ENCODE measurements at places on chromosomes 7 and 10. TPM values are rescaled to one million over a fixed set of nuclear protein-coding genes. Genes with fewer than 3 reads are reported as not detected.

Gene RASSF4
- 53.0 TPM for total RNA-seq

DNA sequence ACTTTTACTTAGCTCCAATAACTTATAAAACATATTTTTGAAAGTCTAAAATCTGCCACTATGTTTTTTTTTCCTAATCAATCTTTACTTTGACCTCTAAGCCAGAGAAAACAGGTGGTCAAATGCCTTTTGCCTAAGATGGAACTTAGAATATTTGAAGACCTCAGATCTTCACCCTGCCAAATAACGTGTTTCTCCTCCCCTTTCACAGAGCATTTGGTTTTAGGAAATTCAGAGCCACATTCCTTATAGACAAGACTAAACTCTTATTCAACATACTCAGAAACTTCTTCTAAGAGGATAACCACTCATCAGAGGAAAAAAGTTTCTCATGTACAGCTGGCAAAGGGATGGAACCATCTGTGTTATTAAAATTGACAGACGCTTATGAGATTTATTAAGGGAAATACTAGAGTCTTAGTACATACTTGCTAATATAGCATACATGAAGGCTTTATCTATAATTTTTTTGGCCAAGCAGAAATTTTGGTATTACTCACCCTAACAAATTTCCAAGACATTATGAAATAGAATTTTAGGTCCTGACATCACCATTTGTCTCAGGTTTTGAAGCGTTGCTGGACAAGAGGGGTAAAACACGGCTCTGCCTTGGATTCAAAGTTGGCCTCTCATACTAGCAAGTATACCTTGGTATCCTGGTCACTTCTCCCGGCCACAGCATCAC is 2.6 kb upstream of the EGFR start:
- no peak for DNase-seq
- H3K27ac ChIP-seq, result no peak overlapping the region
- peaks cover 17% of the 10 kb centered on the region for H3K4me1 ChIP-seq
- no peaks in the 10 kb centered on the region for H3K36me3 ChIP-seq
- H3K4me3 ChIP-seq, result no peak overlapping the region

Gene PDGFA
- 26.1 TPM for total RNA-seq

- no peak overlapping the region for H3K4me3 ChIP-seq
- H3K27me3 ChIP-seq, result no peaks in the 10 kb centered on the region
- DNase-seq, result no peak
- peaks cover 5% of the 10 kb centered on the region for H3K4me1 ChIP-seq
- no peak overlapping the region for H3K27ac ChIP-seq
Measured at GRCh38 chr10:98286419-98286818, 18.4 kb upstream of the LOXL4 start.

Gene SPDYE1
- total RNA-seq, result not detected

- H3K36me3 ChIP-seq, result no peaks in the 10 kb centered on the region
- peaks cover 20% of the 10 kb centered on the region for H3K4me1 ChIP-seq
- peak overlapping the region; percentile 36 for H3K27ac ChIP-seq
- peak; percentile 95 for DNase-seq
- no peak overlapping the region for H3K4me3 ChIP-seq
- H3K27me3 ChIP-seq, result no peaks in the 10 kb centered on the region
Measured at GRCh38 chr10:129171812-129172211, 295.2 kb upstream of the MGMT start.

Gene GPRIN2
- total RNA-seq, result 0.13 TPM

Data from muscle of leg (tissue), 16 donors.